ENCODE measurements at places on chromosomes 16 and 17.

DNA sequence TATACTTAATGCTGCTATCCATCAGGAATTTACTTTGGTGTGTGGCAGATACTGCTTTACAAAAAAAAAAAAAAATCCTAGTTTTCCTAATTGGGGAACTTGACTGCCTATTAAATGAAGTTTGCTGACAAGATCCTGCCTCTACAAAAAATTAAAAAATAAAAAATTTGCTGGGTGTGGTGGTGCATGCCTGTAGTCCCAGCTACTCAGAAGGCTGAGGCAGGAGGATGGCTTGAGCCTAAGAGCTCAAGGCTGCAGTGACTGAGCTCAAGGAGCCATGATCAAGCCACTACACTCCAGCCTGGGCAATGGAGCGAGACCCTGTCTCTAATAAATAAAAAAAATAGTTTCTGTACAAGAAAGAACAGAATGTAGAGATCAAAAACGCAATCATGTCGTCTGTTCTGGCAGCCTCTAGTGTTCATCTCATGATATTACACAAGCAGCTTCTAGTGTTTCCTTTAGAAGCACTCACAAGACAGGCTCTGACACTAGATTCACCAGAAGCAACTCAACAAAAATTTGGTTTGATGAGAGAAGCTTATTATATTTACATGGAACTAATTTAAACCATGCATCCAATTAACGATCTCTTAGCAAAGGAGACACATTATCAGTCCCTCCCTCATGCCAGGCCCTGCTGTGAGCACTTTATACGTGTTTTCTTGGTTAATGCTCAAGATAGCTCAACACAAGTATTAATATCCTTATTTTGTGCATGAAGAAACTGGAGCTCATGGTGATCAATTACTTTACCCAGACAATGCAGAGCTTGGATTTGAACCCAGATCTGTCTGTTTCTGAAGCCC, 6.8 kb upstream of the KRTAP17-1 start:
- no peak for DNase-seq

- DNase-seq: peak; percentile 86
Measured at GRCh38 chr17:35930211-35931065, at the start of gene RDM1. TSS of gene RDM1 (minus strand) at chr17:35930773. CDS start at chr17:35930727, 46 bp downstream.

GRCh38 chr16:85387171-85387507, 226.0 kb upstream of the GSE1 start:
- no peak for DNase-seq

DNA sequence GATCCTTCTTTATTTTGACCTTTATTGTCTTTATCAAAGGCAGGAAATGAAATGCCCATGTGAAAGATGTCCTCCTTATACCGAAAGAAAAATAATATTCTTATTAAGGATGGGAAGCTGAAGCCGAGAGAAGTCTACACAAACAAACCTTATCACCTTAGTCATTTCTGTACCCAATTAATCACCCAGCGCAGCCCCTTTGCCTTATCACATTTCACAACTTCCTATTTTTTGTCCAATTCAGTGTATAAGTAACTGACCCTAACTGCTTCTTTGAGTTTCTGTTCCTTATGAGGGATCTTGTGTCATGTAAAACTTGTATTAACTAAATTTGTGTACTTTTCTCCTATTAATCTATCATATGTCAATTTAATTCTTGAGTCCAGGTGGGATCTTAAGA, 16.4 kb upstream of the CCL23 start:
- DNase-seq: no peak

- no peak for DNase-seq
Measured at GRCh38 chr16:30974348-30974747, 10.7 kb upstream of the HSD3B7 start.

- DNase-seq: no peak
Measured at GRCh38 chr17:77819497-77819896, 139.0 kb upstream of the TNRC6C start.

DNA sequence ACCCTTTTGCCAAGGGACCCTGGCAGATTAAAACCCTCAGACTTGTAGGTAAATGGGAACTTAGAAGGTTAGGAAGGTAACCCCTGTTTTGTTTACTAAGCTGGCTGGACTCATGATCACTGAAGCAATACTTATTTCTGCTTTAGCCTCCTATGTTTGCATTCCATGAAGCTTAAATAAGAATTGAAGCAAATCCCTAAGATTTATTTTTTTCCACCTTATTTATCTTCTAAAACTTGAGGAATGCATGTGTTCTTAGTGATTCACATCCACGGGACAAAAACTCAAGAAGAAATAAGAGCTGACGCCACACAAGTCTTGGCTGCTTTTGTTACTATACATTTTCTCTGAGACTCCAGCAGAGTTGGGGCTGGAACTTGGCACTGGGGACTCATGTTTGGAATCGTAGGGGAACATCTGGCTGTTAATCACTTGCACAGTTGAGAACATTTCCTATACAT, 35.5 kb downstream of the CLUAP1 start:
- no peak for DNase-seq

DNA sequence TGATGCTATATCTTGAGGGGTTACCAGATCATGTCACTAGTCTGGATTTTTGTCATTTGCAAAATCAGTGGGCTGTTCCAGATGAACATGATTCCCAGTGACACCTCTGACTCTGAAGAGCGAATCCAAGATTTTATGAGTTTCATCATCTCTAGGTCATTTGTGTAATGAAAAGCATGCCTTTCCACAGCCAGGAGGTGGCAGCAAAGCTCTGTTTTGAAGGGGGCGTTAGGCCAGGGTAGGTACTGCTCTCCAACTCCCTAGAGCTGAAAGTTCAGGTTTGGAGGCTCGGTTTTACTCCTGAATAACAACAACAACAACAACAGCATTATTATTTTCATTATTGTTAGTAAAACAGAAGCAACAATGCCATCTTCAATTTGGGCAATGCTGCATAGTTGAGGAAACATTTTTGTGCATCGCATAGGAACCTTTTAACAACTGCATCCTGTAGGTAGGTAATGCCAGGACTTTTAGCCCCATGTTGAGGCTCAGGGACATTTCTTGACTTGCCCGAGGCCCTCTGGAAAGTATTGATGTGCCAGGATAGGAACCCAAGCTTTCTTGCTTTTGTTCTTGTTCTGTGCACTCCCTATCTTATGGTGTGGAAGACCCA, 77.0 kb downstream of the MYH13 start:
- no peak for DNase-seq

All from NCI-H187 (cell line).